ENCODE measurements at places on chromosomes 13 and 19. TPM values are rescaled to one million over a fixed set of nuclear protein-coding genes. Genes with fewer than 3 reads are reported as not detected.

SLC7A10 gene
- not detected for total RNA-seq

DNA sequence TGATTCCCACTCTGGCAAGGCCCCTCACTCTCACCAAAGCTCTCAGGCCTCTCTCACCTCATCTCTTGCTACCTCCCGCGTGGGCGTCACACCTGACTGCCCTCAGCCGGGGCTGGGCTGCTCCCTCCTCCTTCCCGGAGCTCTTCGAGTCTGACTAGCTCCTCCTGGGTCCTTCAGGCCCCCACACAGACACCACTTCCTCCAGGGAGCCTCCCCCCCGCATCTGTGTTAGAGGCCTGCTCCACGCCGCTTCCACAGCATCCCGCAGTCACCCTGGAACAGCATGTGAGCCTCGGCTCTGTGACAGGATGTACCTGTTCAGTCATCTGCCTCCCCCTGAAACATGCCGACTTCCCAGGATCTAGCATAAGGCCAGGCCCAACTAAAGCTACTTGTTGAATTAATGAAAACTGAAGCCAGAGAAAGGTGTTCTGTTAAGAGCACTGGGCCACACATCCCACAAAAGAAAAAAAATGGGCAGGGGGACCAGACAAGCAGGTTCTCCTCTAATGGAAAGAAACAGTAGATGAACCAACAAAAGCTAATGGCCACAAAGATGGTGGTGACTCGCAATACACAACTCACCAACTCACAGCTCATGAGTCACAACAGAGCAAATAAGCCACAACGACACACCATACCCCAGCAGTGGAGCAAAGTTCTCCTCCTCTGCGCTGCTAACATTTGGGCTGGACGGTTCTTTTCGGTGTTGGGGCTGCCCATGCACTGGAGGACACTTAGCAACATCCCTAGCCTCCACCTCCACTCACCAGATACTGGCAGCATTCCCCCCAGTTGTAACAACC lies 3.0 kb downstream of the PPP6R1 start:
- peak overlapping the region; percentile 21 for H3K27ac ChIP-seq
- DNase-seq: no peak
- no peaks in the 10 kb centered on the region for H3K27me3 ChIP-seq
- no peaks in the 10 kb centered on the region for H3K36me3 ChIP-seq
- H3K4me1 ChIP-seq: peaks cover 86% of the 10 kb centered on the region
- peak overlapping the region; percentile 99 for H3K4me3 ChIP-seq

- DNase-seq: no peak
- H3K36me3 ChIP-seq: no peaks in the 10 kb centered on the region
- no peaks in the 10 kb centered on the region for H3K4me1 ChIP-seq
- no peak overlapping the region for H3K4me3 ChIP-seq
- peaks cover 19% of the 10 kb centered on the region for H3K27me3 ChIP-seq
- H3K27ac ChIP-seq: no peak overlapping the region
These were observed 78.8 kb upstream of the TMTC4 start for GRCh38 chr13:100753376-100753775.

GRCh38 chr13:35953537-35954206 lies 177.5 kb downstream of the DCLK1 start:
- H3K36me3 ChIP-seq: no peaks in the 10 kb centered on the region
- peak overlapping the region; percentile 36 for H3K4me3 ChIP-seq
- H3K27ac ChIP-seq: peak overlapping the region; percentile 21
- peaks cover 34% of the 10 kb centered on the region for H3K4me1 ChIP-seq
- H3K27me3 ChIP-seq: no peaks in the 10 kb centered on the region

ERVK3-1 gene
- total RNA-seq: 22.7 TPM

DNA sequence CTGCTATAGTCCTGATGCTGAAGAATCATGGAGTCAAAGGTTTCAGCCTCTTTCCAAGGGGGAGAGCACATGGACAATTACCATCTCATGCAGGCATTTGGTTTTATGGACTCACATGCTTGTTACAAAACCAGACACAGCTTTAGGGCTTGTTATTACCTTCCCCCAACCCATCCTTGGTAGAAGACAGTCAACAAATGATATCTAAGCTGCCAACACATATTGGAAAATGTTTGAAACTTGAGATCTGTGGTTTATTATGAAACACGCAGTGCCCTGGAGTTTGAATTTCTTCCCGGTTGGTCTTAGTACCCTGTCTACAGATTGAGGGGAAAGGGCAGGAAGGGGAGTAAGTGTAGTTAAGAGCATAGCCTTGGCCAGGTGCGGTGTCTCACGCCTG lies 12.5 kb upstream of the CYP2A6 start:
- no peak for DNase-seq
- H3K36me3 ChIP-seq: no peaks in the 10 kb centered on the region
- H3K27me3 ChIP-seq: no peaks in the 10 kb centered on the region
- no peaks in the 10 kb centered on the region for H3K4me1 ChIP-seq
- H3K27ac ChIP-seq: no peak overlapping the region
- no peak overlapping the region for H3K4me3 ChIP-seq

Measured in left ventricle myocardium inferior (tissue), 1 donor.